ENCODE measurements at places on chromosomes 5 and 9.

GRCh38 chr5:40547557-40547956 lies 132.2 kb upstream of the PTGER4 start:
- no peak for DNase-seq

- DNase-seq = peak; percentile 64
Measured at GRCh38 chr5:173781816-173782670, 106.1 kb upstream of the CPEB4 start.

- no peak for DNase-seq
Measured at GRCh38 chr5:8329773-8330172, 460.8 kb downstream of the MTRR start.

DNA sequence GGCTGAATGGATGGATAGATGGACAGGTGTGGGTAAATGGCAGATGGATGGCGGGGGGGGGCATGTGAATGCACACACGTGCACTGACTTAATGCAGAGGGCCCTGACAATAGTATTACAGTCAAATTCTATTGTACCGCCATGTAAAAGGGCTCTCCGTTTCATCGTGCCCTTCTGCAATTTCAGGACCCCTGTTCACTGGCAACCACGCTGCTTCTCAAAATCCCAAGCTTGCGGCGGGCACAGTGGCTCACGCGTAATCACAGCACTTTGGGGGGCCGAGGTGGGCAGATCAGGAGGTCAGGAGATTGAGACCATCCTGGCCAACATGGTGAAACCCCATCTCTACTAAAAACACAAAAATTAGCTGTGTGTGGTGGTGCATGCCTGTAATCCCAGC lies 211.4 kb downstream of the BNC2 start:
- no peak for DNase-seq

- no peak for DNase-seq
Measured at GRCh38 chr5:139684881-139685749, 37.0 kb downstream of the CXXC5 start.

DNA sequence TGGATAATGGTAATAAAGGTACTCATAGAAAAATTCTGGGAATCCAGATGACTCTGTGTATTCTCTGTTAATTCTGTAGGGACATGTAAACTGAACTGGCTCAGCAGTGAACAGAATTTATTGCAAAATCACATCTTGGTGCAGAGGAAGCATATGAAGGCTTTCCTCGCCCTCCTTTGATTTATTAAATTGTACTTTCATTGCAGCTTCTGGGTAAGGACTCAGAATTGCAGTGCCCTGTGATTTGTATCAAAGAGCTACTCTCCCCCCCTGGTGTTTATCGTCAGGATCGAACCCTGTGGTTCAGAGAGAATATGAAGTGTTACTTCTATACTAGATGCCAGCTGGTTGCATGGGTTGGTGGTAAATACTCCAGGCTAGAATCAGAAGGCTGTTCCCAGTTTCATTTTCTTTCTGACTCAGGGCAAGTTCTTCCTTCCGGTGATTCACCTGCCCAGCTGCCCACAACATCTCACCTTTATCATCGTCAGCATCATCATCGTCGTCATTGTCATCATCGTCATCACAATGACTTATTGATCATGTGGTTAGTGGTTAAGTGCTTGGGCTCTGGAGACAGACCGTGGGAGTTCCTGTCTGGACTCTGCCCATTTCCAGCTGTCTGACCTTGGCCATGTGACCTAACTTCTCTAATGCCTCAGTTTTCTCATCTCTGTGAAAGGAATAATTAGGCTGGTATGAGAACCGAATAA lies 238.8 kb downstream of the ARHGAP26 start:
- DNase-seq = peak; percentile 59

DNA sequence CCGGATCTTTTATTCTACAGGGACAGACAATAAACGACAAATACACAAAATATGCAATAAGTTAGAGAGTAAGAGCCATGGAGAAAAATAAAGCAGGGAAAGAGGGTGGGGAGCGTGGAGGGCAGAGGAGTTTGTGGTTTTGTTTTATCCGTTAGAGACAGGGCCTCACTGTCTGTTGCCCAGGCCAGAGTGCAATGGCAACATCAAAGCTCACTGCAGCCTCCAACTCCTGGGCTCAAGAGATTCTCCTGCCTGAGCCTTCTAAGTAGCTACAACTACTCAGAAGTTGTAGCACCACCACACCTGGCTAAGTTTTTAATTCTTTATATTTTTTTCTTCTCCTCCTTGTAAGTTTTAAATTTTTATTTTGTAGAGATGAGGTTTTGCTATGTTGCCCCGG lies 54.5 kb upstream of the CTNNA1 start:
- no peak for DNase-seq

DNA sequence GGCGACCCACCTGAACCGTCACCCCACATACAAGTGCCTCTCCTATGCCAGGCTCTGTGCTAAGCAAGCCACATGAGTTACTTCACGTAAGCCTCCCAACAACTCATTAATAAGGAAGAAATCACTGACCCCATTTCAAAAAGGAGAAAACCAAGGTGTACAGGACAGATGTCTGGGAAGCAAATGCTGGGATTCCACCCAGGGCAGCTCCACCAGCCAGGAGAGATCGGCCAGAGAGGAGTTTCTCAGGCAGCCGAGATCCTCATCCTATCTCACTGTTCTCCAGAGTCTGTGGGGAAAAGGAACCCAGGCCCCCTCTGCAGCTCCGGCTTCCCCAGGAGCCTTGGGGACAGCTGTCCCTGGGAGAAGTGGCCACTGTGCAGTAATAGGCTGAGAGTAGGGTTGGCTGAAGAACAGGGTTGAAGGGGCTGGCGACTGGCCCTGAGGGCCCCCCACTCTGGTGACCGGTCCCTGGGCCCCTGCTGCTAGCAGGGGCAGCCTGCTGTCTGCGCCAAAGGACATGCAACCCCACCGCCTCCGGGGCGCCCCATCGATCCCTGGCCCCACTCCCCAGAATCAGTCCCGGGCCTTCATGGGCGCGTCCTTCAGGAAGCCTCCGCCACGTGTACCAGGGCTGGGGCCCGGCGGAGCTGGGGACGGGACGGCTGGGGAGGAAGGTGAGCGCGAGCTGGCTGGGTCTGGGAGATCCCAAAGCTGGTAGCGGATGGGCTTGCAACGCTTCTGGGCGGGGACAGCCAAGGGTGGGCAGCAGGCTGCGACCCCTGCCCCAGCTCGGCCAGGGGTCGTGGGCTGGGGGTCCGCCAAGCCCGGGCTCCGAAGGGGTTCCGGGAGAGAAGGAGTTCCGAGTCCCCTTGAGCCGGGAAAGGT lies 44.1 kb upstream of the STXBP1 start:
- no peak for DNase-seq

DNA sequence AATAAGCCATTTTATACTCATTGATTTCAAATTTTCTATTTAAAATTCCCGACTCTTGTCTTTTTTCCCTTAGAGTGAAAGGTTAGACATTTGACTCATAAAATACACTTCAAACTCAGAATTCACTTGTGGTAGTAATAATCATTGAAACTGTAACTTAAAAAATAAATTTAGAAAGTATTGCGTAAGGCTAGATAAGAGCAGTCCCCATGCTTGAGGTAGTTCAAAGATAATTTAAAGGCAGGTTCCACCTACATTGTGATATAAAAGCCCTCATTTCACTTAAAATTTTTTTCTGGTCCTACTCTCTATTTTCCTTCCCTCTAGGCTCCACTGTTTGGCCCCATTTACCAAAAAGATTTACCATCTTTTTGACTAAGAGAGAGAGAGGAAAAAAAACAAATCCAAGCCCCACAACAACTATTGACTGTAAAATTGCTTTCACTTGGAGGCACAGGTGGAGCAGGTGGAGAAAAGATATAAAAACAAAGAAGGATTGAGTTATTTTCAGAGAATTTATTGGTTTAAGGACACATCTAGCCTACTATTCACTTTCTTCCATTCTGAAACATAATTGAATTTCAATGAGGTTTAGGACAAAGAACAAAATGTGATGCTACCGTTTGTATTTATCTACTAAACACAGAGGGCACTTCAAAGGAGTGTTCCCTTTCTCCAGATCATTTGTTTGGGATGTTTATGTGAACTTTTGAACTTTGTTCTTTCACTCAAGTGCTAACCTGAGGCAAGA lies 61.0 kb downstream of the FBXO4 start:
- no peak for DNase-seq

GRCh38 chr9:105681724-105682123 lies 12.6 kb upstream of the TMEM38B start:
- no peak for DNase-seq

- no peak for DNase-seq
Measured at GRCh38 chr5:160371294-160371693, 868 bp upstream of the C1QTNF2 start.

DNA sequence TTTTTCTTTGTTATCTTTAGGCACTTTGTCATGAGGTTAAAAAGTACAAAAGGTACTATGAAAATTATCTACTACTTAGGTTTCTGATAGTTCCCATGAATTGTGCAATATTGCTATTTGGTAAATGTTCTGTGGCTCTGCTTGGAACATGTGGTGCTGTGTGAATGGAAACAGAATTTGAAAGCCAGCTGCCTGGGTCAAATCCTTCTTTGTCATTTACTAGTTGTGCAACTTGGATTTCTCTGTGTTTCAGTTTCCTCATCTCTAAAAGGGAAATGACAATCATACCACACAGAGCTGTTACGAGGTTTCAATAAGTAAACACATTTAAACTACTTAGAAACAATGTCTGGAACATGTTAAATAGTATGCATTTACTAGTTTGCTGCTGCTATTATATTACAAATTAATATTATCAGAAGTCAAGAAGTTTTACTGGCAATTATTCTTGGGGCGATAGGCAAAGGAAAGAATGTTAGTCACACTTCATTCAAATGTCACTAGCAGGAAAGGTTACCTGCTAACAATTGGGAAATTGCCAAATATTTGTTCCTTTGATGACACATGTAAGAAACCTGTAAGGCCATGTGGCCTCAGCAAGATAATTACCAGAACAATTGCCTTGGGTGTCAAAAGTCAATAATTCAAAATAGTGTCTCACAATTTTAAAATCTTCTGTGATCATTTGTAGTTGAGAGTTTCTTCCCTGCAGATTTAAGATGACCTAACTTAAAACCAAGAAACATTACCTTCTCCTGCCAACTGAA lies 184.8 kb downstream of the KIAA0825 start:
- no peak for DNase-seq

GRCh38 chr5:66232706-66233445 lies 88.8 kb downstream of the SREK1 start:
- DNase-seq = no peak

DNA sequence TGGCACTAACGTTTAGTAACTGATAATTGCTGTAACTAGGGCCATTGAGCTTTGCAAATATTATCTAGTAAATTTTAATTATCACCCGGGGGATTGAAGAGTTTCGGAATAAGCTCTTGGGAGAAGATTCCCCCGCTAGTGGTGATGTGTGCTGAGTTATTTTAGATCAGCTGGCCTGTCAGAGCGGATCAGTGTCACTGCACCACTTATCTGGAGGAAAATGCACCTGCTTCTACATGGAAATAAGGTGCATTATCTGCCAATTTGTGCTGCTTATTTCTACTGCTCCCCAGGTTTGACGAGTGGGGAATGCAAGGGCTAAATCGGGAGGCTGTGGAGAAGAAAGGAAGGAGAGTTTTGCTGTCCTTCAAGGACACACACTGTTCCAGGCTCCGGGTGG lies 518.6 kb downstream of the TLE4 start:
- no peak for DNase-seq

GRCh38 chr5:3793162-3793561 lies 197.5 kb downstream of the IRX1 start:
- no peak for DNase-seq

- DNase-seq = no peak
Measured at GRCh38 chr5:142221091-142221860, 103.5 kb downstream of the SPRY4 start.

- no peak for DNase-seq
Measured at GRCh38 chr5:170216257-170216864, 16.4 kb upstream of the C5orf58 start.

- DNase-seq = no peak
Measured at GRCh38 chr9:8486095-8486494, 686.5 kb upstream of the DMAC1 start.

- DNase-seq = no peak
Measured at GRCh38 chr9:89879701-89880100, 274.9 kb downstream of the GADD45G start.

- DNase-seq = no peak
Measured at GRCh38 chr5:132254321-132254977, 3.0 kb upstream of the PDLIM4 start.

GRCh38 chr9:130609163-130609562 lies 29.8 kb downstream of the FUBP3 start:
- no peak for DNase-seq

DNA sequence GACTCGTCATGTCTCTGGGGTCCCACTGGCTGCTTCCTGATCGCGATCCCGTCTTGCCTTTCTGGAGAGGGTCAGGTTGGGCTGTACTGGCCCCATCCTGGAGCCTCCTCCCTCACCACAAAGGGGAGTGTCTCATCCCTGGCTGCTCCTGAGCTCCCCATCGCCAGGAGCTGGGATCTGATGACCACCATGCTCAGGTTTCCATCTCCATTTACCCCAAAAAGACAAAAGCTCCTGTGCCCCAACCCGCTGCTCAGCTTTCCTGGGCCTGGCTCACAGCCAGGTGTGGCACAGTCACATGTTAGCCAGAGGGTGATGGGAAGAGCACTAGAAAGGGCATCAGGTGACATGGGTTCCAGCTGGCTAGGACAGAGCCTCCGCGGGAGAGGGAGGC lies 47.3 kb upstream of the CDKN2AIPNL start:
- DNase-seq = no peak
